T-cell (primary cell): ENCODE measurements at places on chromosomes 5 and 9.

GRCh38 chr5:43168175-43168574 lies 23.9 kb upstream of the NIM1K start:
- DNase-seq, result no peak

- no peak for DNase-seq
Observed at GRCh38 chr5:5266297-5266696, 126.2 kb downstream of the ADAMTS16 start.

- DNase-seq, result no peak
Observed at GRCh38 chr9:114021578-114021977, 56.5 kb downstream of the AMBP start.

- no peak for DNase-seq
Observed at GRCh38 chr5:76134646-76135045, 51.5 kb downstream of the SV2C start.

GRCh38 chr9:6855860-6856259 lies 98.1 kb downstream of the KDM4C start:
- no peak for DNase-seq

- no peak for DNase-seq
Observed at GRCh38 chr5:55286411-55286933, 21.0 kb downstream of the DHX29 start.

DNA sequence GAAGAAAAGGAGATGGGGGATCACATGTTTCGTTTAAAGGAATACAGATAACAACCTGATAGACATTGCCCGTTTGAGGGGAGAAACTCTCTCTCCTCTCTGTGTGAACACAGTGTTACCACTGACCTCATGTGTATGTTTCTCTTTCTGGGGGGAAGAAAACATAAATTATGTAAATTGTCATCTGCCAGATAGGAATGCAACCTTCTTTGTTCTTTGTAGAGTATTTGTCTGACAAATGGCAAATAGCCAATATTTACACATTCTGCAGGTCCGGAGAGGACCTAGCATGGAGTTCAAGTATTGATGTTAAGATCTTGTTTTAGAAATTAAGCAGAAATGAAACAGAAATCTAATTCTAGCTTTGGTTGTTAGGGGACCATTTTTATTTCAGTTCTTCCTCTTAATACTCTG lies 276.3 kb downstream of the SAXO1 start:
- no peak for DNase-seq

DNA sequence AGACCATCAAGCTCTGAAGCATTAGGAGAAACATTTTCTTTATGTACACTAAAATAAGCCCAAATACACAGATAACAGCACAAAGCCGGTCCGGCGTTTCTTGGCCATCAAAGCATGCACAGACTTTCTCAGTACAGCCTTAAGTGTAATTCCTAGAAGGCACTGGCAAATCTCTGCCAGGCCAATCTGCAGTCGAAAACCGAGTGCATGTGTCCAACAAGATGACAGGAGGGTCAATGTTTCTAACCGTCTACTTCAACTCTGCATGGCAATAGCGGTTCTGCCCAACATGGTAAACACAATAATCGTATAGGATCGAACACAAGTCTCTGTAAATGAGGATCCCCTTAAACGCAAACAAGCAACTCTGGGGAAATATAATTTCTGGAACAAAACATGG lies 1.1 kb downstream of the ARL15 start:
- no peak for DNase-seq

- DNase-seq, result no peak
Observed at GRCh38 chr5:154047324-154047723, 8.6 kb downstream of the MFAP3 start.

GRCh38 chr5:133309166-133309795 lies 257.5 kb downstream of the HSPA4 start:
- DNase-seq, result no peak

- no peak for DNase-seq
Observed at GRCh38 chr5:113735751-113736150, 222.3 kb downstream of the YTHDC2 start.

- DNase-seq, result no peak
Observed at GRCh38 chr5:132661231-132662003, 3.4 kb downstream of the IL13 start.

- no peak for DNase-seq
Observed at GRCh38 chr5:74651710-74652109, 11.2 kb upstream of the ENC1 start.
